ENCODE measurements at places on chromosomes 7 and 10.

DNA sequence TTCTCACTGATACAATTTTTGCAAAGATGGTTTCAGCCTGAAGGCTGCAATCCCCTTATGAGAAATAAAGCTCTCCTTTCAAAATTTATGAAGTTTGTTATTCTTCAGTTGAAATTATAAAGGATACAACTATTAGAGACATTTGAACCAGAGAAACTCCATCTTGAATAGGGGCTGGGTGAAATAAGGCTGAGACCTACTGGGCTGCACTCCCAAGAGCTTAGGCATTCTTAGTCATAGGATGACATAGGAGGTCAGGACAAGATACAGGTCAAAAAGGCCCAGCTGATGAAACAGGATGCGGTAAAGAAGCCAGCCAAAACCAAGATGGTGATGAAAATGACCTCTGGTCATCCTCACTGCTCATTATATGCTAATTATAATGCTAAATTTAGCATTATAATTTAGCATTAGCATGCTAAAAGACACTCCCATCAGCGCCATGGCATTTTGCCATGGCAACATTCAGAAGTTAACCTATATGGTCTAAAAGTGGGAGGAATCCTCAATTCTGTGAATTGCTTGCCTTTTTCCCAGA, 22.4 kb upstream of the IFIT1B start:
- DNase-seq, result no peak

DNA sequence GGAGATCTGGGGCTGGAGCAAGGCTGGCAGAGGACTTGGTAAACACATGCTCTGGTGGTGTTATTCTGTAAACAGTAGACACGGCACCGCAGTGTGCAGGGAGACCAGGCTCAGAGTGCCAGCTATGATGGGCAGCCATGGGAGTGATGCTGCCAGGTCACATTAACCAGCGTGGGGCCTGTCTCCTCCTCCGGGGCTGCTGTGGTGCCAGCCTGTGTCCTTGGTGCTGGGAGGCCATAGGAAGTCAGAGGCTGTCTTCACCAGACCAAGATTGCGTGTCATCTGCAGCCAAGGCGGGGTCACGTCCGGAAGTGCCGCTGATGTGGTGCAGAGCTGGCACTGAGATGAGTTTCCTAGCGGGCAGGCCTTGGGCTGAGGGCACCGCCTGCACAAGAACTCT, 236.0 kb downstream of the GLRX3 start:
- no peak for DNase-seq

- no peak for DNase-seq
Observed at GRCh38 chr7:45645141-45645969, 71.2 kb downstream of the ADCY1 start.

DNA sequence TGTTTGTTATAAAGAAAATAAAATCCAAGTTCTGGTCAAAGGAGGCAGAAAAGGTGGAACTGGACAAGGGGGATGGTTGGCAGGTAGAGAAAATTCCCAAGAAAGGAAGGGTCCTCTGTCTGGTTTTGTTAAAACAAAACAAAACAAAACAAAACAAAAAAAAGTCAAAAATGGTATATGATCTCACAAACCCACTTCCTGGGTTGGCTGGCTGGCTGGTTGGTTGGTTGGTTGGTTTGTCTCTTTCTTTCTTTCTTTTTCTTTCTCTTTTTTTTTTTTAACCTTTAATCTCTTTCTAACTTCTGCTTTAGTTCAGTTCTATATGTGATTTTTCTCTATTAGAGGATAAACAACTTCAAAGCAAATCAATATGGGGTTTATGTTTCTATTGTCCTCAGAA, 41.1 kb upstream of the CPN1 start:
- DNase-seq, result no peak

DNA sequence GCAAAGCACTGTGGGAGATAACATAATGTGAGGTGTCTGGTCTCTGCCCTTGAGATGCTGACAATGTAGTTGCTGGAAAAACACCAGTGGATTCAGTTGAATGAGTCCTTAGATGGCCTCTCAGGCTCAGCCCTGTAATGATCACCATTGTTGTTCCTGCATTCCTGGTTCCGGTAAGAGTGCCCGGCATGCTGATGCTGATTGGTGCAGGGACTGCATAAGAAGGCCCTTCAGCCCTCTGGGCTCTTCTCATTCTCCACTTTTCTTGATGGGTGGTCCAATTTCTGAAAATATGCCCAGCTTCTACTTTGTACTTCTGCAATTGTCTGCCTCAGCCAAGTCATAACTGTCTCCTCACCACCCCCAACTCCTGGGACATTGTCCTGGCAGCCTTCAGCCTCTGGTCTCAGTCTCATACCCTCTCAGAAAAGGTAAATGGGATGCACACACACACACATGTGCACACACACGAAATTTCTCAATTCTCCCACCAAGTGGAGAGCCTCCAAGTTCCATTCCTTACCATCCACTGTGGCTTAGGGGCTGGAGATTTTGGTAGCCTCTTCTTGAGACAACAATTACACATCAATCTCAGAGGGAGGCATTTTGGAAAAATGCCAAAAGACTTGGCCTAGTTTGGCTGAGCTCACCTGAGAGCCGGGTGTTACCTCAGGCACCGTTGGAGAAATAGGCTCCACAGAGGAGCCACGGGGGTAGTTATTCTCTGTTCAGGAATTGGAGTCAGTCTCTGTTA, 314.9 kb downstream of the RPS24 start:
- no peak for DNase-seq

- DNase-seq, result peak; percentile 37
Observed at GRCh38 chr7:50209461-50210135, 94.9 kb upstream of the IKZF1 start.

GRCh38 chr7:100706672-100707311, 871 bp downstream of the POP7 start:
- DNase-seq, result no peak

GRCh38 chr7:127897704-127898454, 133.4 kb downstream of the LRRC4 start:
- no peak for DNase-seq

GRCh38 chr7:28328822-28329660, 83.3 kb upstream of the CREB5 start:
- no peak for DNase-seq

DNA sequence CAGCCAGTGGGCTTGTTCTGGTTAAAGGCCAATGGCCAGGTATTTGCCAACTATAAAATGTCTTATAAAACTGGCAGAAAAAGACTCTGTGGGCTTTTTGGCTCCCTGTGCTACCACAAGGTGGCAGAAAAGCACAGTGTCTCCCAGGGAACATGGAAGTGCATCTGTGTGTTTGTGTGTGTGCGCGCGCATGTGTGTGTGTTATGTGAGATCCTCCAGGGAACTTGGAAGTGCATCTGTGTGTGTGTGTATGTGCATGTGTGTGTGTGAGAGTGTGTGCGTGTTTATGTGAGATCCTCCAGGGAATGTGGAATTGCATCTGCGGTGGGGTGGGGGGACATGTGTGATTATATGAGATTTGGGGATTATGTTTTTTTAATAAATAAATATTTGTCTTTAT, 30.2 kb upstream of the ABI1 start:
- DNase-seq, result no peak

GRCh38 chr10:113415246-113415645, 137.6 kb upstream of the HABP2 start:
- no peak for DNase-seq
